ENCODE measurements at places on chromosomes 7 and 10. TPM values are rescaled to one million over a fixed set of nuclear protein-coding genes. Genes with fewer than 3 reads are reported as not detected.

DNA sequence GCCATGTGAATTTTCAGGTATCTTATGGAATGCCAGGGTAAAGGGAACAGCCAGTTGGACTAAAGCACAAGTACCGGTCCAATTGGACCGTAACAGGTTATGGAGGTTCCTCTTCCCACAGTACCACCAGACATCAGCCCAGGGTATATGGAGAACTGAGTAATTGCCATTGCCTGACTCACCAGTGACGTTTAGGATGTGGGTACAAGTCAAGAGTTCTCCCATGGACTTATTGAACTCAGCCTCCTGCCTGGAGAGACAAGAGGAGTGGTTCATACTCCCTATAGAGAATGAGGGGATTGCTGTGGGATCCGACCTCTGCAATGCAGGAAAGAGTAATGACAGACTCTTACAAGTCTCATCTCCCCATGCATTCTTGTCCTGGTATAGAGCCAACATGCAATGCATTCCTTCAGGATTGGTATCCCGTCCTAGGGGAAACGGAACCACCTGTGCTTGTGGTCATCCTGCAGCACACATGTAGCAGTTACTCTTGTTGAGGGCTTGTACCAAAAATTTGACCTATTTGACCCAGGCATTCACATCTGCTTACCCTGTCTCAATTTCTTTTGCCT, 30.7 kb upstream of the ELOVL3 start:
- no peak overlapping the region for H3K4me3 ChIP-seq
- no peaks in the 10 kb centered on the region for H3K36me3 ChIP-seq
- peaks cover 5% of the 10 kb centered on the region for H3K4me1 ChIP-seq
- H3K27me3 ChIP-seq = no peaks in the 10 kb centered on the region
- no peak for DNase-seq
- H3K27ac ChIP-seq = no peak overlapping the region

- H3K4me1 ChIP-seq = no peaks in the 10 kb centered on the region
- H3K27me3 ChIP-seq = no peaks in the 10 kb centered on the region
- no peak overlapping the region for H3K27ac ChIP-seq
- H3K4me3 ChIP-seq = no peak overlapping the region
- no peaks in the 10 kb centered on the region for H3K36me3 ChIP-seq
- DNase-seq = no peak
Observed at GRCh38 chr7:81819861-81820260, 50.0 kb upstream of the HGF start.

DNA sequence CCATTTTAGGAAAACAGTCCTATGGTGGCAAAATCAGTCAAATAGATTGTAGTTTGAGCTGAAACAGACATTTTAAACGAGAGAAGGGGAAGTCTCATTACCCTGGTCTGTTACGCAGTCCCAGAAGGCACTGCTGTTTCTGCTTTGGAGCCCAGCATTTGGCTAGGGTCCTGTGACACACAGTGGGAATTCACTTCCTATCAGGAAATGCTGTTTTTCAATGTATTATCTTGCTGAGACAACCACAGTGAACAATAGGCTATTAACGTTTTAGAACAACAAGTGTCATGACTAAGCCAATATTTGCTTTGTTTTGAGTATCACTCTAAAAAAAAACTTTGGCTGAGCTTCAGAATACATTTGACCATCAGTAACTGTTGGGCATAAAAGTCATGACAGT, 74.1 kb downstream of the ADD3 start:
- peak overlapping the region; percentile 88 for H3K27ac ChIP-seq
- peaks cover 86% of the 10 kb centered on the region for H3K4me1 ChIP-seq
- no peaks in the 10 kb centered on the region for H3K27me3 ChIP-seq
- H3K36me3 ChIP-seq = peaks cover 1% of the 10 kb centered on the region

DNA sequence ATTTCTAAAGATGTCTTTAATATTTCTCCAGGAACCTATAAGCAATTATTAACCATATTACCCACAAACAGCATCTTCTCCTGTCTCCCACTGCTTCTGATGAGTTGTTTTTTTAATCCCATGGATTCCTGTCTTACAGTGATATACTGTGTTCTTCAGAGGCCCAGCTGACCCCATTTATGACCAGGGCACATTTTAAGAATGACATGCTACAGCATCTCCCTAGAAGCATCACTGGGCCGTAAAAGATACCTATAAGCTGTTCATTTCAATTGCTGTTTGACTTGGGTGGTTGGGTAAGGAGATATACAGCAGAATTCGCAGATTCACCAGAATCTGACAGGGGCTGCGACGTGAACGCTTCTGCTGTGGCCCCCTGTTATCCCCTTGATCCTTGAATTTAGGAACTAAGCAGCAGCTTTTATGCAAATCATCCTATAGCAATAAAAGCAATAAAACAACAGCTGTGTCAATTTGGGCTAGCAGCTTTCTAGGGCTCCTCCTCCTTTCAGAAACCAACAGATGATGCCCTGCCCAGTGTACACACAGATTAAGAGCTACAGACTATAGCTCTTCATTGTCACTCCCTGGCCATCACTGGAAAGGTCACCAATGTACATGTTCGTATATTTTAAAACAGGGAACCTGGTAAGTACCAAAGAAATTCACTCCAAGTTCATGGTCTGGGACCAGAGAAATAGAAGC, 86.8 kb downstream of the CPEB3 start:
- H3K4me1 ChIP-seq = no peaks in the 10 kb centered on the region
- H3K27me3 ChIP-seq = no peaks in the 10 kb centered on the region
- DNase-seq = no peak
- H3K36me3 ChIP-seq = peaks cover 3% of the 10 kb centered on the region
- no peak overlapping the region for H3K4me3 ChIP-seq

DNA sequence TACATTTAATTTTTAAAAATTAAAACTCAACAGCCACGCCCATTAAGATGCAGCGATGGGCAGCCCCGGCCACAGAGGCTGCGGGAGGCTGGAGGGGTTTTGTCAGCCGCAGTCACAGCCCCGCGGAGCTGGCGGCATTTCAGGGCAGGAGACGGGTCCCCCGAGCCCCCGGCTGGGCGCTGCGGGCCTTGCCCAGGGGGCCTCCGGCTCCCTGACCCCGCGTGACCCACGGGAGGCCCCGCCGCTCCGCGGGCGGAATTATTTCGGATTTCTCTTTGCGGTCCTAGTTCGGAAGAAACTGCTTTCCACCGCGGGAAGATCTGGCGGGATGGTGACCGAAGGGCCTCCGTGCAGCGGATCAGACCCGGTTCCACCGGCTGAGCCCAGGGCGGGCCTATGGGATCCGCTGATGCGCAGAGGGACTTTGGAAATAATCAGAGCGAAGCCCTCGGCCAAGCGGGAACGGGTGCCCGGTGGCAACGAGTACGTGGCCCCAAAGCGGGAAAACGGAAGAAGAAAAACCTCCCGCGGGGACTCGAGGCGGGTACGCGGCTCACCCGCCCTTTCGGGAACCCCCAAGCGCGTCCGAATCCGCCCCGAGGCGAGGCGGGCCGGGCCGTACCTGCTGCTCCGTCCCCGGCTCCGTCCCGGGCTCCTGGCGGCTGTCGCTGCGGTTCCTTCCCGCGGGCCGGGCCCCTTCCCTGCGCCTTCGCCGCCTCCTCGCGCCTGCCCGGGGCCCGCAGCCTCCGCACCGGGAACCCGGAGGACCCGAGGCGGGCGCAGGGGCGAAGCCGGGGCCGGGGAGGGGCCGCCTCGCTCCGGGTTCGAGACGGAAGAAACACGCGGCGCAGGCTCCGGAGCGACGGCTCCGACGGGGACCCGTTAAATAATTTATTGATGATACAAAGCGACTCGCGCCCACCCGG, 1.7 kb downstream of the NKX6-2 start:
- H3K4me3 ChIP-seq = no peak overlapping the region
- H3K4me1 ChIP-seq = no peaks in the 10 kb centered on the region
- no peak overlapping the region for H3K27ac ChIP-seq
- H3K27me3 ChIP-seq = peaks cover 14% of the 10 kb centered on the region
- no peak for DNase-seq

- H3K36me3 ChIP-seq = peaks cover 8% of the 10 kb centered on the region
- peaks cover 9% of the 10 kb centered on the region for H3K4me1 ChIP-seq
- DNase-seq = no peak
- no peak overlapping the region for H3K27ac ChIP-seq
- no peak overlapping the region for H3K4me3 ChIP-seq
Observed at GRCh38 chr10:101054351-101054750, 7.4 kb upstream of the KAZALD1 start.

DNA sequence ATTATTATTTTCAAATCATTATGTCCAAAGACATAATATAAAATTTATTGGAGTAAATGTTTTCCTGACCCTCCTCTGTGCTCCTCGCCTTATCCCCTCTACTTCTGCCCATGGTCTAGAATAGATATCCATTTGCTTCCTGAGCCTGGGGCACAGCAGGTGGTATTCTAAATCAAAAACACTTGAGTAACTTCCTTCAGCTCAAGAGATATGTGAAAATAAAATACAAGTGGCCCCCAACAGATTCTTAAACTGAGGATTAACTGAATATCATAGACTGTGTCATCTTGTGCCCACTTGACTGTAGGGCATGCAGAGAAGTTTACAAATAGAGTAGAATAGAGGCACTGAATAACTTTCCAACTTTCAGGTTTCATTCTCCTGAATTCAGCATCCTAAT, 59.1 kb downstream of the HGF start:
- no peaks in the 10 kb centered on the region for H3K4me1 ChIP-seq
- H3K4me3 ChIP-seq = no peak overlapping the region
- H3K27me3 ChIP-seq = no peaks in the 10 kb centered on the region
- no peaks in the 10 kb centered on the region for H3K36me3 ChIP-seq
- no peak overlapping the region for H3K27ac ChIP-seq
- DNase-seq = no peak

- no peaks in the 10 kb centered on the region for H3K36me3 ChIP-seq
- no peak overlapping the region for H3K27ac ChIP-seq
- no peak for DNase-seq
- H3K4me3 ChIP-seq = no peak overlapping the region
- H3K4me1 ChIP-seq = no peaks in the 10 kb centered on the region
Observed at GRCh38 chr10:91341686-91342085, 68.5 kb upstream of the HECTD2 start.

SPDYE1 gene
- not detected for total RNA-seq

SRI gene
- total RNA-seq = 168 TPM

FRAT1 gene
- 2.3 TPM for total RNA-seq

FFAR4 gene
- total RNA-seq = not detected

SEMA3A gene
- 2.7 TPM for total RNA-seq

TMEM130 gene
- not detected for total RNA-seq

THNSL1 gene
- 6.3 TPM for total RNA-seq

KCNMA1 gene
- not detected for total RNA-seq
